Choroid plexus epithelial cell (primary cell): ENCODE measurements at places on chromosomes 13 and 19.
A peak's percentile ranks its signal among the peaks of the same experiment; 100 is the strongest.

- DNase-seq = no peak
These were observed 1.9 kb upstream of the ZNF653 start for GRCh38 chr19:11507370-11508078.

DNA sequence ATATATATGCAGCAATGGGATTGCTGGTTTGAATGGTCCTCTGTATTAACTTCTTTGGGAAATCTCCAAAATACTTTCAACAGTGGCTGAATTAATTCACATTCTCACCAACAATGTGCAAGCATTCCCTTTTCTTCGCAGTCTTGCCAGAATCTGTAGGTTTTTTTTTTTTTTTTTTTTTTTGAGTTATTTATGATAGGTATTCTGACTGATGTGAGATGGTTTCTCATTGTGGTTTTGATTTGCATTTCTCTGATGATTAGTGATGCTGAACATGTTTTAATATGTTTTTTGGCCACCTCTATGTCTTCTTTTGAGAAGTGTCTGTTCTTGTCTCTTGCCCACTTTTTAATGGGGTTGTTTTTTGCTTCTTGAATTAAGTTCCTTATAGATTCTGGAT, 2041.5 kb upstream of the PCDH20 start:
- no peak for DNase-seq

DNA sequence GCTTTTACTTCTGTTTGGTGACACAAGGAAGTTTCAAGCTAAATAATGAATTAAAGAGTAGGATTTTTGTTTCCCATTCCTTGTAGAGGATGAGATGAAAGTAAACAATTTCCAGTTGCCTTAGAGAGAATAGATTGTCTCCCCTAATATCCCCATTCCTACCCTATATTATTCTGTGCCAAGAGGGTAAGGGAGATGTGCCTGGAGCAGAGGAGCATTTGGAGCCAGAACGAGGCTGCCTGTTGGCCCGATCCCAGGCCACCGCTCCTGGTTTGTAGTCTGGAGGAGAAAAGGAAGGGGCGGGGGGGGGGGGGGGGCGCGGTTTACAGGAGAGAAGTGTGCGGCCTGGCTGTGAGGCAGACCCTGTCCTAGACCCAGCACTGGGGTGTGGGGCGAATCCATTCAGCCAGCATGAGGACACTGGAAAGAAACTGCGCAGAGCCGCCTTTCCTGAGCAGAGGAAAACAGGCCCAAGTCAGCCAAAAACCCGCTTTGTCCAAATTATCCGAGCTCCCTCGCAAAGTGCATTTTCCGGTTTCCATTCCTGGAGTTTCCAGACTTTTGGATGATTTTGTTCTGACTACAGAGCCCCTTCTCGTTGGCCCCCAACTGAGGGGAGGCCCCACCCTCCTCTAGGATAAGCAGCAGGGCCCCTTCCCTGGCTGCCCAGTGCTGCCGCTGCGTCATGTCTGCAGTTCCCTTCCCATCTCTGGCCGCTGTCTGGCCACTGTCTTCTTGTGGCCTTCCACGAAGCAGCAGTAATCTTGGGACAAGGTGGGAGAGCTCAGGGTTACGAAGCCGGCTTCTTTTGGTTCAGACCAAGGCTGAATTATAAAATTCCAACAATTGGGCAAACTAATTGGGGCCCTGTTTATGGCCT, 23.0 kb downstream of the NFIX start:
- DNase-seq = no peak

DNA sequence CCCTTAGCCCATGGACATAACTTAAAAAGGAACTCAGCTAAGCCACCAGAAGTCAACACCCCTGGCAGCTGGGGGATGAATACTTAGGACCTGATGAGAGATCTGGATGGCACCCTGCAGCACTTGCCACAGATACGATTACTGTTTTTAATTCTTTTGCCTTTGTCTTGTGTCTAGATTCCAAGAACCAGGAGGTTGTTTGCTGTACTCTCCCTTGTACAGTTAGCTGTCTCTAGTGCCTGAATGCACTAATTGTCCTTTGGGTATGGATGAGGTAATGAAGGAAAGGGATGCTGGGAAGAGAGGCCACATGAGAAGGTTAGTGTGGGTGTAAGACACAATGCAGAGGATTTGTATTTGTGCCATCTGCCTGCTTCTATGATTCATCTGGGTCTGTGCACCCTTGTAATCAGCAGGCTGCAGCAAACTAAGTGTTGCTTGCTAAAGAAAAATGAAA, 385.8 kb downstream of the KCNRG start:
- peak; percentile 83 for DNase-seq

DNA sequence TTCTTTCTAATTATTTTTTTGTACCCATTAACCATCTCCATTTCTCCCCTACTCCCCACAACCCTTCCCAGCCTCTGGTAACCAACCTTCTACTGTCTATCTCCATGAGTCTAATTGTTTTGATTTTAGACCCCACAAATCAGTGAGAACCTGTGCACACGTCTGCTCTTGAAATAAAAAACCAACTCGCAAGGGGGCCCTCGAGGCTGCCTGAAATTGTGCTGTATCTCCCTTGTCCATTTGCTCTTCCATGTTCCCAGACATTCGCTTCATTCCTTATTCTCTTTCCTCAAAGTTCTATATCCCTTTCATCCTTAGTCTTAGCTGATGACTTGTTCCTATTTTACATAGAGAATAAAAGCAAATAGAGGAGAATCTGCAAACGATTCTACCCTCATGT, 95.0 kb downstream of the GPC5 start:
- DNase-seq = no peak

GRCh38 chr13:53001444-53002225, 27.0 kb upstream of the OLFM4 start:
- DNase-seq = no peak

- peak; percentile 71 for DNase-seq
These were observed 488.8 kb downstream of the IRS2 start for GRCh38 chr13:109297628-109298027.

DNA sequence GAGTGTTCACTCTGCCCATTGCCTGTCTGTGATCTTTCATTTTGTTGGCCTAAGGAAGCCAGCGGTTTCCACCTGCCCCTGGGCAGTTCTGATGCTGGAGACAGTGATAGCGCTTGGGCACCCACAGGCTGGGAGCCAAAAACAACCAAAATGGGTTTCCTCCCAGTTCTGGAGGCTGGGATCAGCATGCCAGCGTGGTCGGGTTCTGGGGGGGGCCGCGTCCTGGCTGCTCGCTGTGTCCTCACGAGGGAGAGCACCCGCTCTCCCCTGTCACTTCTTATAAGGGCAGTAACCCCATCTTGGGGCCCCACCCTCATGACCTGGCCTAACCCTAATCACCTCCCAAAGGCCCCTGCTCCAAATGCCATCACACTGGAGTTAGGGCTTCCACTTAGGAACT, 67.9 kb downstream of the RAB20 start:
- no peak for DNase-seq

DNA sequence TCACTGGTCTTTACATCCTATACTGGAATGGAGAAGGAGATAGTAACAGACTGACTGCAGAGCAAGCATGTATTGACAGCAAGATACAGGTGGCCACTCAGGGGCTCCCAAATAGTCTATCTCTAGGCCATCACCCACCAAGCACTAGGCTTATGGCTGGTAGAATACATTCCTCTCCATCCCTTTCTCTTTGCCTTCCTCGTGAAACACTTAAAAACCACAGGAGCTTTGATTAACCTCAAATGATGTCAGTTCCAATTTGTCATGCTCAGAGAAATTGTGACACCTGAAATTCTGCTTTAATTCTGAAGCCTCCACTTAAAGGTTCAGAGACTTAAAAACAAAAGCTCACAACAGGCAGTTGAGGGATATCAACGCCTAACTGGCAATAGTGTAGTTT, 17.2 kb downstream of the ENOX1 start:
- no peak for DNase-seq

GRCh38 chr19:21065336-21065735, 16.7 kb upstream of the ZNF714 start:
- DNase-seq = no peak

GRCh38 chr13:31843044-31843443, 103.7 kb downstream of the RXFP2 start:
- DNase-seq = no peak

DNA sequence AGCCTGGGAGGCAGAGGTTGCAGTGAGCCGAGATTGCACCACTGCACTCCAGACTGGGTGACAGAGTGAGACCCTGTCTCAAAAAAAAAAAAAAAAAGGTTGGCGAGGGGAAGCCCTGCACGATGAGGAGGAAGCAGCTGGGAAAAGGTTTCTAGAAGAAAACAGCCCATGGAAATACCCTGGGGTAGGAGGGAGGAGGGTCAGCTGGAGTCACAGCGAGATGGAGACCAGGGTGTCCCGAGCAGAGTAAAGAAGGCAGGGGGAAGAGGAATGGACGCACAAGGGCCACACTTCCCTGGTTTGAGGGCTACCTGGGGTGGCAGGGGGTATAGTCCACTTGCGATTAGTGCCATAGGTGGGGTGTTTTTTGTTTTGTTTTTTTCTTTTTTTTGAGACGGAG, 6.4 kb downstream of the KANK3 start:
- DNase-seq = no peak

GRCh38 chr13:64662887-64663593, 2567.1 kb downstream of the PCDH9 start:
- no peak for DNase-seq

DNA sequence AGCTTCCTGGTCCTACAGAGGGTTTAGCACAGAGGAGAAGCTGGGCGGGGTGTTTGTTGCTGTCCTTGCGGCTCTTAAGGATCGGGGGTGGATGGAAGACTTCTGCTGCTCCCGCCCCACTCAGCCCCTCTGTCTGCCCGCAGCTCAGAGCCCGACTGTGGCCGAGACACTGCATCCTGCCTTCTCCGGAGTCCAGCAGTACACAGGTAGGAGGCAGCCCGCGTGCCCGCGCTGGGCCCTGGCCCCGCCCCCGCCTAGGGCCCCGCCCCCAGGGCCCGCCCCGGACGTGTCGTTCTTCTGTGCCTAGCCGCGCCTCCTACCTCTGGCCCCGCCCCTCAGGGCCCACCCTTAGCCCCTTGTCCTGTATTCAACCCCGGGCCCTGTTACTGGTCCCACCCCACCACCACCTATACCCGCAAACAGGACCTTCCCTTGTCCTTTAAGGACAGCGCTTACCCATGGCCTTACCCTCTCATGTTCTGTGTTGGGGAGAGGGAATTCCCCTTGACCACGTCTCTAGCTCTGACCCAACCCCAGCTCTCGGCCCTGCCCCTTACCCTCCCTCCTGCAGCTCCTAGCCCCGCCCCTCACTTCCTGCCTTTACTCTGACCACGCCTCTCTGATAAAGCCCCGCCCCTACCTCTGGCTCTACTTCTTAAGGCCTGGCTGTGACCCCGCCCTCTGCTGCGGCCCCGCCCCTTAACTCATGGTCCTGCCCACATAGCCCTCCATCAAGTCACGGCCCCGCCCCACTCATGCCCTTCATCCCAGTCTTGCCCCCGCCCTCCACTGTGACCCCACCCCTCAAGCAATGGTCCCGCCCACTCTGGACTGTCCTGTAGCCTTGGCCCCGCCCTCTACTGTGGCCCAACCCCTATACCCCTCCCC, 60.5 kb downstream of the CELF5 start:
- DNase-seq = peak; percentile 66

DNA sequence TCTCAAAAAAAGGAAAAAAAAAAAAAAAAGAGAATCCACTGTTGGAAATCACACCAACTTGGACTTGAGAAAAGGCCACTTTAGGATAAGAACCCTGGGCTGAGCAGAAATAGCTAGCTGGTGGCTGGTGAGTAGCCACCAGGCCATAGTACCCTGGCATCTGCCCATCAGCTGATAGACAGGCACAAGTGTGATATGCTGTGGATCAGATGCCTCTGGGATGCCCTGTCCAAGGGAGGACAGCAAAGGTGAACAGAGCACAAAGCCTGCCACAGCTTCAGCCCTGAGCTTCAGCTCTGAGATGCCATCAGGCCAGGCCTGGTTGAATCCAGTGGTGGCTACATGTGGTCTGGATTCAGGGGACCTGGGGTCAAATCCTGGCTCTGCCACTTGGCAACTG, 8.7 kb downstream of the SIRT2 start:
- DNase-seq = no peak

GRCh38 chr19:6362351-6362801, 1.0 kb downstream of the CLPP start:
- DNase-seq = no peak

- DNase-seq = peak; percentile 61
These were observed 3.0 kb upstream of the SLC6A16 start for GRCh38 chr19:49327878-49328544.

GRCh38 chr13:27359199-27359821, 65.1 kb upstream of the GTF3A start:
- peak; percentile 85 for DNase-seq

DNA sequence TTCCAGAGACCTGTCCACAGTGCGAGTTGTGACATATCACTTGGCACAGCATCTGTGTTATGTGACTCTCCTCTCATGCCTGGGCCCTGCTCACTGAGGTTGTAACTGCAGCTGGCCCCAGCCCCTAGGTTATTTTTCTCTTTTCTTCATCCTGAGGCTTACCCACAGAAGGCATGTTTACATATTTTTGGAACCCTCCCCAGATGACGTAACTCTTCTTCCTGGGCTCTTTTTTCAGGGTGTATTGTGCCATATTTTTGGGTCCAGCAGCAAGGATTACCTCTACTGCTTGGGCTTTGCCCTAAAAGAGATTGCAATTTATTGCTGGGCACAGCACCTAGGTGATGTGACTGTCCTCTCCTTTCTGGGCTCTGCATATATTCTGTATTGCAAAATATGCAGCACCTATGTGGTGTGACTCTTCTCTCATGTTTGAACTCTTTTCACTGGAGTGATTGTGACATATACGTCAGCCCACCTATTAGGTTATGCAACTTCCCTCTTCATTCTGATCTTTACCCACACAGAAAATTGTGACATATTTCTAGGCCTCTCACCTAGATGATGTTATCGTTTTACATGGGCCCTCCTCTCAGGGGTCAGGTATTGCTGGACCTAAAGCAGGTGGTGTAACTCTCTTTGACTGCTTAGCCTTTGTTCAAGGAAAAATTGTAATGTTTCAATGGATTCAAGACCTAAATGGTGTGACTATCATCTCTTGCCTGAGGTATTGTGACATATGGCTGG, 64.5 kb upstream of the ZNF724 start:
- no peak for DNase-seq

DNA sequence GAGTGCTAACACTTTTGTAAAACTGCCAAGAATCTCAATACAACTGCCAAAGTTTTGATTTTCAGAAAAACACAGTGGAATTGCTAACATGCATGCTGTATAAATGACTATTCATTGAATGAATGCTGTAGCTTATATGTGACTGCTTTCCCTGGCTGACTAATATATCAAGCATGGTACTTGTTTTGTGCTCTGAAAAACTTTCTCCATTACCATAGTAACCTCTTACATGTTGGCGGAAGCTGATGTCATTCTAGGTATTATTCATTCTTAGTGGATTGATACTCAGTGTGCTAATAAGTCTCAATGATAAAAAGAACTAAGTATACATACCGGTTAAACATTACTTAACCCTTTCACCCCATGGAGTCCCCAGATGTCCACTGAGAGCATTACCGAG, 166.1 kb upstream of the MYO16 start:
- DNase-seq = peak; percentile 97
